ENCODE measurements at places on chromosomes 2 and 18.

DNA sequence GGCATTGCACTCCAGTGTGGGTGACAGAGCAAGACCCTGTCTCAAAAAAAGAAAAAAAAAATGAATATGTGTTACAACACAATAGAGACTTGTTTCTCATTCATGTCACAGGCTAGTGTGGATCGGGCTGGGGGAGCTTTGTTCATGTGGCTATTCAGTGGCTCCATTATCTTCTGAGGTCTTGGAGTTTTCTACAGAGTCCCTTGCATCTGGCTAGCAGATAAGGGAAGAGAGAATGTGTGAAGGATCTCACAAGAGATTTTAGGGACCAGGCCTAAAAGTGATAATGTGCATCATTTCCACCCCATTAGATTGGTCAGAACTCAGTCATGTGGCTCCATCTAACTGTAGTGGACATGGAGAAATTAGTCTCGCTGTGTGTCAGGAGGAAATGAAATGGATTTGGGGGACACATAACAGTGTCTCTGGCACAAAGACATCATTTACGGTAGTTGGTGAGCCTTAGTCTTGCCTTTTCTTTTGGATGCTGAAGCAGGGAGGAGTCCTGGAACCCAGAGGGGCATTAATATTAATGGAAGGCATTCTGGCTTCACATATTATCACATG lies 32.4 kb upstream of the CASP10 start:
- no peak for DNase-seq

DNA sequence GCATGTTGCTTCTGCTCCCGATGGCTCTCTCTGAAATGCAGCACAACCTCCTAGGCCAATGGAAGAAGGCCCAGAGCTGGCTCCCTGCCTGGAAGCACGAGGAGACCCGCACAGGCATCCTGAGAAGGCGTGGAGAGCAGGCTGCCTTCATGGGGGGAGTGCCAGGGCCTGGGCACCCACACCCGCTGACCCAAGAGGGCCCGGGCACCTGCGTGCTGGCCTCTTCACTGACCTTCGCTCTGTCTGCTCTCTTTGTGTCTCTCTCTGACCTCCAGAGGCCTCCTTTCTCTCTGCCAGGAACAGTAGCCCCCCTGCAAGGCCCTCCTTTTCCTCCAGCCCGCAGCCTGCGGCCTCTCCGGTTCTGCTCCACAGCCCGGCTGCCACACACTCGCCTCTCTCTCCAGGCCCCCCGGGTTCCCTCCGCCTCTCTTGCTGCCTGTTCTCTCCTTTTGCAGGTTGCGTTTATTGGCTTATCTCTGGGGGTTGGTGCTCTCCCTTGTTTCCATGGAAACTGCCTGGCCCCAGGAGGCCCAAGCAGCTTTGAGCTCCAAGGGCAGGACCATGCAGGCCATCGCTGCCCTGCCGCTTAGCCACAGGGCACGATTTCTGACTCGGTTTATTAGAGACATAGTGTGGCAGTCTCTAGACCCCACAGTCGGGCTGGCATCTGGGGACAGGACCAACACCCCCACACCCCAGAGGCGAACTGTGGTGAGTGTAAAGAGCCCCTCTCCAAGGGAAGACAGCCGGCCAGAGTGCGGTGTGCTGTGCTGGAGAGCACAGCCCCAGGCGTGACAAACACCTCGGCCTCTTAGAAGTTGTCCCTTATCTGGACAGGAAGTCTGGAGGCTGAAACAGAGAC lies 1.7 kb downstream of the MZT2B start:
- DNase-seq = no peak

- DNase-seq = no peak
Observed at GRCh38 chr2:70768590-70769085, 638 bp upstream of the ADD2 start.

GRCh38 chr2:181566334-181567032 lies 90.4 kb downstream of the CERKL start:
- no peak for DNase-seq

DNA sequence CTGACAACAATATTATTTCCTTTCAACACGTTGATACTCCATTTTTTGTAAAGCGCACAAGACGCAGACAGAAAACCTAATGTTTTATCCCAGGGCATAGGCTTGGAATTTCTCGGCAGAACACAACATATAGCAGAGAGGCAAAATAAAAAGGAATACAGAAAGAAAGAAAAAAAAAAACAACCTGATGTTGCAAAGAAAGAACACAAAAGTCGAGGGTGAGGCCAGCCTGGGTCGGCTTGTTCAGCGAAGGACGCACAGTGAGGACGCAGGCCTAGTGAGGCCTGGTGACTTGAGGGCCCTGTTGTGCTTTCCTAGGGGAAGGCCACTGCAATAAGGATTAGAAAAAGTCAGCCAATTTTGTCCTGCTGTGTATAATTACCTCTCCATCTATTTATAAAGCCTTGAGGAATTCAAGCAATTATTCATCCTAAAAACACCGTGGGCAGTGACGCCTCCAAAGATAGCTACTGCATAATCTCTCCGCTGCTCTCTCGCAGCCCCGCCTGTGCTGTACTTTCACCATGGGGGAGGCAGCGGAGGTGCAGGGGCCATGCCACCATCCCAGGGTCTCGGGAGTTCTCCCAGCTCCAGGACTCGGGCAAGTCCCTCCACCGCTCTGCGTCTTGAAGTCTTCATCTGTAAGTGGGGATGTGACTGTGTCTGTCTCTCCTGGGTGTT lies 61.9 kb upstream of the SH3RF3 start:
- DNase-seq = no peak

DNA sequence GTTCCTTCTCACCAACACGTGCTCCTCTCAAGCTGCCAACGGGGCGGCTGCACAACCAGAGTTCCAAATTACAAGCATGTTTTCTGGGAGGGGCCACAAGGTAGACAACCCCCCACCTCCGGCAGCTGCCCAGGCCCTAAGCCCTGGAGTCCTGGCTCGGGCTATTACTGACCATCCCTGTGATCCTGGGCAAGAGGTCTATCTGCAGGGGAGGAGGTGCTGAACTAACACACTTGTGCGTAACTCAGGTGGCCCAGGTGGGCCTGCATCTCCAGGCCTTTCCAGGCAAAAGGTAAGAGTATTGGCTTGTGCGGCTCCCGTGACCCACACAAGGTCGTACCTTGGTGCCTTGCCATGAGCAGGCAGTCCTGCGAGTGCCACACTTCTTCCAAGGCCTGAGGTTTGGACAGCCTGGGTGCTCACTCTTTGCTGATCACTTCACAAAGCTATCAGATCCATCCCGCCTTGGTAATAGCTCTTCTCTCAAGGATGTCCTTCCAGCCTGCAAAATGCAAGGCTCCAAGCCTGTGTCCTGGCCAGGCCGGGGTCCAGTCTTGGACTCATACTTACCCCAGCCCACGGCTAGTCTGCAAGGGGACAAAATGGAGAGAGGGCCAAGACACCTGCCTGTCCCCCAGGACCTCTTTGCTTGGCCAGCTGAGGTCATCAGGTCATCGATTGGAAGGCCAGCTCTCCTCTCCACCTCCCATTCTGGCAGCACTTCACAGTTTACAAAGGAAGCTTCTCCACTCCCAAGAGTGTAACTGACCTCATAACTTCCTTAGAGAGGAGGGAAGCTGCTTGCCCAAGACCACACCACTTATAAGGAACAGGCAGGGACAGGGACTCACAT lies 33.9 kb downstream of the ADRA2B start:
- no peak for DNase-seq

DNA sequence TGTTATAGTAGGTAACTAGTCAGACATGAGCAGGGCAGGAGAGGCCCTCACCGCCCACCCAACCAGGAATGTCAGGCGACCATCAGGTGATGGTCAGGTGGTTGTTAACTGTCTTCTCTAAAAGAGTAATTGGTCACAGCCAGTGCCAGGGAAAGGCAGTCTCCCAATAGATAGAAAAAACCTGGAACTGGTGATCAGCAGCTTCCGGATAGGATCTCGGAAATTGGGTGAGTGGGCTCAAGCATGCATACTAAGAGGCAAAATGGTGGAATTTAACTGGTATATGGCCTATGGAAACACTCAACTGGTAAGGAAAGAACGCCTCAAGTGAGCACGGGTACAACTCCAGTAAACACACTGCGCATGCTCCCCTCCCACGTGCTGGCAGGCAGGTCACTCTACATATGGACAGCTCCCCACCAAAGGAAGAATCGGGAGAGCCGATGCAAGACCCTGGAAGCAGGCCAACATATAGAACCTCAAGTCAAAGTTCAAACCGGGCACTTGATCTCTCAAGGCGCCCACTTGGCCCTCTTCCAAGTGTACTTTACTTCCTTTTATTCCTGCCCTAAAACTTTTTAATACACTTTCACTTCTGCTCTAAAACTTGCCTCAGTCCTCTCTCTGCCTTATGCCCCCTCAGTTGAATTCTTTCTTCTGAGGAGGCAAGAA lies 43.5 kb upstream of the TMEM131 start:
- DNase-seq = no peak

GRCh38 chr18:26640541-26640940 lies 92.2 kb upstream of the KCTD1 start:
- DNase-seq = no peak

DNA sequence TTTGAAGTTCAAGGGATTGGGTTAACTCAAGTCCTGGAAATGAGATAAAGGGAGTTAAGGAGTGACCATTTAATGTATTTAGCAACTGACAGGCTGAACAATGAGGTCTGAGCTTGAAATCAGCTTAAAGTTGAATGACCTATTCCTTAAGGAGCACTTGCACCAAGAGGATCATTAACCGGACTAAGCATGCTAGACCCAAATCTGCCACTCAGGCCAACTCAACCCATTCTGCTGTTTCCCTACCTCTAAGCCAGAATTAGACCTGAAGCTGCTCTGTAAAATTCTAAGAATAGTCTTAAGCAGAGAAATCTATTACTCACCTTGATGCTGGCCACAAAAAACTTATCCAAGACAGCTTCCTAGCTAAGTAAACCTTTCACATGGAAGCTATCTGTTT lies 59.8 kb downstream of the SPRED2 start:
- no peak for DNase-seq

DNA sequence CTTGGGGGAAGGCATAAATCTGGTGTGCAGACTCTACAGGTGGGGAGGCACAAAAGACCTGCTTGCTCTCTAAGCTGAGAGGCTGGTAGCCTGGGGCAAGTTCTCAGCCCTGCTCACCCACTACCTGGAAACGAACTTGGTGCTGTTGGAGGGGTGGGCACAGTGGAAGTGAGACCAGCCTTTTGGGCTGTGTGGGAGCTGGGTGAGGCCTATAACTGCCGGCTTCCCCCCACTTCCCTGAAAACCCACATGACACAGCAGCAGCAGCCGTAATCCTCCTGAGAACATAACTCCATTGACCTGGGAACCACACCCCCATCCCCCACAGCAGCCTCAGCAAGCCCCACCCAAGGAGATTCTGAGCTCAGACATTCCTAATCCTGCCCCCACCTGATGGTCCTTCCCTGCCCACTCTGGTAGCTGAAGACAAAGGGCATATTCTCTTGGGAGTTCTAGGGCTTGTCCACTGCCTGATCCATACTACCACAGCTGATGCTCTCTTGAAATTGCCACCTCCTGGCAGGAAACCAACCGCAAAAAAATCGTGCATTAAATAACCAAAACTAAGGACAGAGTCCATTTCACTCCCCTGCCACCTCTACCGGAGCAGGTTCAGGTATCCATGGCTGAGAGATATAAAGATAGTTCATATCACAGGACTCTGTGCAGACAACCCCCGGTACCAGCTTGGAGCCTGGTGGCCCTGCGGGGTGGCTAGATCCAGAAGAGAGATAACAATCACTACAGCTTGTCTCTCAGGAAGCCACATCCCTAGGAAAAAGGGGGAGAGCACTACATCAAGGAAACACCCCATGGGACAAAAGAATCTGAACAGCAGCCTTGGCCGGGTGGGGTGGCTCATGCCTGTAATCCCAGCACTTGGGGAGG lies 178.1 kb downstream of the NDUFA10 start:
- DNase-seq = no peak

DNA sequence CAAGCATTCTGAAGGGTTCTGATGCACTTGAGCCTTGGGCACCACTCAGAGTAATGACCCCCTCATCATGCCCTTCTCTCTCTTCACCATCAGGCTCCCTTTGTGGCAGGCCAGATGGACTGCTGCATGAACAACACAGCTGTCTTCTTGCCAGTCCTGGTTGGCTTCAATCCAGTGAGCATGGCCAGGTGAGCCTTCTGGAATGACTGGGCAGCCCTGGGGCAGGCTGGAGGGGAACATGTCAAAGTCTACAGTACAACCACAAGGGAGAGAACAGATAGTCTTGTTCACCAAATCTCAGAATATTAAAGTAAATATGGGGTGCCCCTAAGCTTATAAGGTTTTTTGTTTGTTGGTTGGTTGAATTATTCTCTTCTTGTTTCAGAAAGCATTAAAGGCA lies 4.4 kb downstream of the GCKR start:
- DNase-seq = no peak

- DNase-seq = no peak
Observed at GRCh38 chr2:133026536-133027177, 356.7 kb upstream of the LYPD1 start.

GRCh38 chr18:23137097-23137635 lies 1.9 kb downstream of the CABLES1 start:
- no peak for DNase-seq

GRCh38 chr18:43919551-43919950 lies 642.3 kb upstream of the SYT4 start:
- DNase-seq = no peak

- DNase-seq = no peak
Observed at GRCh38 chr2:127279781-127280180, 14.2 kb downstream of the ERCC3 start.

DNA sequence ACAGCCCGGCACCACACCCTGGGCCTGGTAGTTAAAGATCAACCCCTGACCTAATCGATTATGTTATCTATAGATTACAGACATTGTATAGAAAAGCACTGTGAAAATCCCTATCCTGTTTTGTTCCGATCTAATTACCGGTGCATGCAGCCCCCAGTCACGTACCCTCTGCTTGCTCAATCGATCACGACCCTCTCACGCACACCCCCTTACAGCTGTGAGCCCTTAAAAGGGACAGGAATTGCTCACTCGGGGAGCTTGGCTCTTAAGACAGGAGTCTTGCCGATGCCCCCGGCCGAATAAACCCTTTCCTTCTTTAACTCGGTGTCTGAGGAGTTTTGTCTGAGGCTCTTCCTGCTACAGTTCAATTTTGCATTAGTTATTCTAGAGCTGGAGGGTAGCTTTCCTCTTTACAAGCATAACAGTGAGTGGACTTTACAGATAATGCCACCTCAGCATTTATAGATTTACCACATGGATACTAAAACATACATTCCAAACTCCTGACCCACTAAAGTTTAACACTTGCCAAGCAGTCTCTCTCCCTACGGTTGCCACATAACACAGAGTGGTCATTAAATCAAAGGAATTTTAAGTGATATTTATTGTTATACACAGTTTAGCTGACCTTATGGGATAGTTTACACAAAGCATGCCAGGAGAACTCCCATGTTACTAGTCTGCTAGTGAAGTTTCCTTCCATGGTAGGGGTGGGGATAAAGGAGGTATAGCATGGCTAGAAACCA lies 101.0 kb downstream of the EVA1A start:
- DNase-seq = no peak

DNA sequence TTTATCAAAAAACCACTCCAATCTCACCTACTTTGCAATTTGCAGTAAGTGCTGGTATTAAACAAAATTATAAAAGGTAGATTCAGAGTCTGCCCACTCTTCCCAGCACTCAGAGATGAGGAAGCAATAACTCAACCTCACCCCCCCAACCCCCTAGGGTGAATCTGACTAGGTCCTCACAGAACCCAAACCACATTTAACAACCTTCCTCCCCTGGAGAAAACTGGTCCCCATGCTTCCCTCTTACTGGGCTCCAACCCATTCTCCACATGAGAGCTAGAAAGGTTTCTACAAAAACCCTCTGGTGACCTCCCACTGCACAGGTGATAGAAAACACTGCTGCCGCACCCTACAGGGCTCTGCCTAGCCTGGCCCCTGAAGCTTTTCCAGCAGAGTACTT lies 40.5 kb upstream of the BMP10 start:
- DNase-seq = no peak

All from tibial artery (tissue), 4 donors.